ENCODE measurements at places on chromosomes 5 and 9.
A peak's percentile ranks its signal among the peaks of the same experiment; 100 is the strongest.

- DNase-seq = no peak
Measured at GRCh38 chr5:121862801-121863200, 11.1 kb downstream of the FTMT start.

GRCh38 chr5:119088438-119088837, 17.6 kb downstream of the DMXL1 start:
- DNase-seq = no peak

DNA sequence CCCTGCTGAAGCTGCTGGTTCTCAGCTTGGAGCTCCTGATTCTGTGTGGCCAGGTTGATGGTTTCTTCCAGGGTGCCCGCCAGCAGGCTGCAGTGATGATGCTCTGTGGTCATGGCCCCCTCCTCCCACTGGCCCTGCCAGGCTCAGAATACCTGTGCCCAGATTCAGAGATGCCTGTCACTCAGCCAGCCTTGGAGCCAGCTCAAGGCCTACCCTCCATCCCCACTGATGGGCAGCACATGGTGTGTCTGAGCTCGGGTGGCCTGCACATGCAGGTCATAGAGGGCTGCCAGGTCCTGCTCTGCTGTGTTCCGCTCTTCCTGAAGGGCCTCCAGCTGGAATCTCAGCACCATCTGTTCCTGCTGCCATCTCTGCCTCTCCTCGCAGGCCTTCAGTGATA, 5.4 kb downstream of the SLC35A4 start:
- DNase-seq = no peak

DNA sequence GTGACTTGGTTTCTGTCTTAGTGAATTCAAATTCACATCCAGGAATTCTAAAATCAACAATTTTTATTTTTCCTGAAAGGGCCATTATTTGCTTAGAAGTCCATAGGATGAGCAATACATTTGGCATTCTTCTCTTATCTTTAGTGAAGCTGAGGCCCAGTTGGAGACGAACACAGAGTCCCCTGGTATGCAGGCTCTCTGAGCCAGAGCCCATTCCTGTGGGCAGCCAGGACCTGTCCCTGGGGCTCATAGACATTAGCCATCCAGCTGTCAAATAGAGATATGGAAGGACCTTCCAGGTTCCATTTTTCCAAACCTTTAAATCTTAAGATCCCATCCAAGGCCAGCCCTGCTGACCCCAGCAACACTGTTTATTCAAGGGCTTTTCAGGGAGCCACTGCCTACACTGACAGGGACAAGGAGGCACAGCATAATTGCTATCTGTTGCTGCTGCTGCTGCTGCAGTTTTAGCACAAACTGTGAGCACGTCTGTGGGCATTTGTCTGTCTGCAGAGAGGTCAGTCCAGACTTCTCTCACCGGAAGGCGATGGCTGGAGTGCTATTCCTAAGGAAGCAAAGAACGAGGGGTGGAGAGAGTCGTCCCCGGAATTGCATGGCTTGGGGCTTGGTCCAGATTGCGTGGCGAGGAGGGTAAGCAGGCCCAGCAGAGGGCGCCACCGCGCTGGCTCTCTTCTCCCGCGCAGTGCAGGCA, 639.0 kb downstream of the CCDC171 start:
- DNase-seq = peak; percentile 73

DNA sequence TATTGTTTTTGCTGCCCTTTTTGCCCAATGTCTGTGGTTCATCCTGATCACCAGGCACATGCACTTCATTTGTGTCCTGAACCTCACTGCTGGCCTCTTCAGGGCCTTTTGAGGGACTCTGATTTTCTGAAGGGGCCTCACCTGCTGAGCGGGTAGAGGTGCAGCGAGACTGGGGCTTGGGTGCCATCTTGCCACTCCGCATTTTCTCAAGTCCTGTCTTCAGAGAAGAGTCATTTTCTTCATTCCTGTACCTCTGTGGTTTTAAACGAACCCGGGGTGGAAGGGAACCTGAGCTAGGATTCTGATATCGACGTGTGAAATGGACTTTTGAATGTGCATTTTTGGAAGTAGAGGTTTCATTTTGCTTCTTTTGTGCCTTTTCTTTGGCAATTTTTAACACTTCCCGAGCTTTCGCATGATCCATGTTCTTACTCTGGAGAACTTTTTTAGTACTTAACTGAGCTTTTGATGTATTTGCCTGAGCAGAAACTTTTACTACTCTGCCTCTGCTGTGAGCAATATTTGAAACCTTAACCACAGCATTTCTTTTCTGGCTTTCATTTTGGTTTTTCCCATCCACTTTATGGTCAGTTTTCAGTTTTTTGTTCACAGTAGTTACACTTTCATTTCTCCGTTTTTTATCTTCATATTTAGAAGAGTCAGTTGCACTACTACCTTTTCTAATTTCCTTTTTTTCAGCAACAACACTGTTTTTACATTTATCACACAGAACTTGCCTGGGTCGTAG, 26.1 kb downstream of the PWWP2A start:
- DNase-seq = no peak

GRCh38 chr5:5316334-5316733, 106.1 kb upstream of the ICE1 start:
- DNase-seq = no peak

DNA sequence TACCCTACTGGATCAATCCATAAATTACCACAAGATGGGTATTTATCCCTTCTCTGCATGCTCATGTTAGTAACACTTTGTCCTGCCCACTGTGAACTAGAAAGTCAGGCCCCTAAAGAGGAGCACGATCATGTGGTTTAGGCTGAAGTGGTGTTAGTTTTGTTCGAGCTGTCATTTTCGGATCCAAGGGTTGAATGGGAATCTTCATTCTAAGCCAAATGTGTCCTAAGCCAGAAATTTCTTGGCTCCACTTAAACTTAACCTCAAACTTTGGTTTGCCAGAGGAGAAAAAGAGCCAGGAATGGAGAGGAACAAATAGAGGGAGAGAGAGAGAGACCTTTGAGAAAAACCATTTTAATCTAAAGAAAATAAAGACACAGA, 837.7 kb upstream of the ZNF608 start:
- no peak for DNase-seq

- DNase-seq = no peak
Measured at GRCh38 chr5:80174790-80175189, 81.1 kb downstream of the SERINC5 start.

GRCh38 chr5:102807878-102808502, 52.9 kb downstream of the PAM start:
- no peak for DNase-seq

DNA sequence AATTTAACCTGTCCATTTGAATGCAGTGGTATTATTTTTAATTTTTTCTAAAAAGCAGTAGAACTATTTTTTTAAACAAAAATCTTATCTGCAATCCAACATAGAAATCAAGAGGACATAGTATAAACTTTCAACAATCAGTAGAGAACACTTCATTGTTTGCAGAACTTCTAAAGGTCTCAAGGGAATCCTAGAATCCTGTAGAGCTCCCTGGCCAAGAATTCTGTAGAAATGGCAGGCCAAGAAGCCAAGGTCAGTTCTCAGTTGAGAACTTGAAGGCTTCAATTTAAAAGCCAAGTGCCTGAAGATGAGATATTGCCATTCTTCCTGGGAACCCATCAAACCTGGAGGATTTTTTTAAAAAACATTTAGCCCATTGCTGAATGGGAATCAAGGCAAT, 199.2 kb upstream of the KLF4 start:
- DNase-seq = no peak

GRCh38 chr5:53557386-53557785, 3.1 kb upstream of the NDUFS4 start:
- DNase-seq = no peak

DNA sequence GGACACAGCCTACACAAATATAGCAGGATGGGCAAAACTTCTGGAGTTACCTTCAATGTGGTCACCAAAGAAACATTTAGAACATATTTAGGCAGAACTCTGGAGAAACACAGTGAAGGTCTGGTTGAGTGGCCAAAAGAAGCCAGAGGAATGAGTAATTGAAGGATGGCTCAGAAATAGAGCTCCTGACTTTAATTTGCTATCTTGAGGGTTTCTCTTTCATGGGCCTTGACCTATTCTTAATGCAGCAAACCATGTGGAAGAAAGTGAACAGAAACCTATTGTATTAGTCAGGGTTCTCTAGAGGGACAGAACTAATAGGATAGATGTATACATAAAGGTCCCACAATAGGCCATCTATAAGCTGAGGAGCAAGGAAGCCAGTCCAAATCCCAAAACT, 650.5 kb downstream of the ACTL7B start:
- DNase-seq = no peak

DNA sequence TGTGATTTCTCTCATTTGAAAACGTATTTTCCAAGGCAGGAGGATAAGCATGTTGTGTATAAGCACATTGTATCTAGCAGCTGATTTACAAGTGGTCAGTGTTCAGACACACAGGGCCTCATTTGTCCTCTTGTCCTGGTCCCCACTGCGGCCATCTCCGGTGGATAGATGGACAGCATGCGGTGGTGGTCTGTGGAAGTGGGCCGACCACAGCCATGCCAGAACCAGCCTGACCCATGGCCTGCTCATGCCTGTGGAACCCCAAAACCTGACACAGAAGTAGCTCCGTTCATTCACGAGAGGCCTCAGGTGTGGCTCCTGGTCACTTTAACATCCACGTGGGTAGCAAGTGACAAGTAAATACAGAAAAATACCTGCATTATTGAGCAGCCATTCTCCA, 14.6 kb downstream of the IRX2 start:
- peak; percentile 19 for DNase-seq

DNA sequence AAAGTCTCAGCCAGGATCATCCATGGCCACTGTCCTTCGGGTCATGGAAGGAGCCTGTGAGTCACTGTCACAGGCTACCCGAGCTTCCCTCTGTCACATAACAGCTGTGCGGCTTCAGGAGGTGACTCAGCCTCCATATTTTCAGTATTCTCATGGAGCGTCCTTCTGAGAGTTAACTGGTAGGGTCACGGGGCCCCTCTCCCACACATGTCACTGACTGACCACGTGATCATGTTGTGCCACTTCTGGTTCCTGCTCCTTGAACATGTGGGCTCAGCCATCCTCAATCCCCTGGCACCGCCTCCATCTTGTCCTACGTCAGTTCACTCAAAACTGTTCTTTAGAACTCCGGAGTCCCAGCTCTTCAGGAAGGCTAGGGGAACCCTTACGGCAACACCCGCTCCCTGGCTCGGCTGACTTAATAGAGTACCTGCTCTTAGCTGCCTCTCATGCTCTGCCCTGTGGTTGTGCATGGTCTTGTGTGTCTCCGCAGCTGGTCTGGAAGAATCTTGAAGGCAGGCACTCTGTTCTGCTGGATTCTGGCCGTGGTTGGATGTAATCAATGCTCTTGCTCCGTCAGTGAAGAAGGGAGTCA, 182.8 kb downstream of the ICE1 start:
- no peak for DNase-seq

- DNase-seq = no peak
Measured at GRCh38 chr9:30582240-30582639, 1802.2 kb upstream of the ACO1 start.

GRCh38 chr9:121751686-121752445, 100.4 kb downstream of the DAB2IP start:
- no peak for DNase-seq

DNA sequence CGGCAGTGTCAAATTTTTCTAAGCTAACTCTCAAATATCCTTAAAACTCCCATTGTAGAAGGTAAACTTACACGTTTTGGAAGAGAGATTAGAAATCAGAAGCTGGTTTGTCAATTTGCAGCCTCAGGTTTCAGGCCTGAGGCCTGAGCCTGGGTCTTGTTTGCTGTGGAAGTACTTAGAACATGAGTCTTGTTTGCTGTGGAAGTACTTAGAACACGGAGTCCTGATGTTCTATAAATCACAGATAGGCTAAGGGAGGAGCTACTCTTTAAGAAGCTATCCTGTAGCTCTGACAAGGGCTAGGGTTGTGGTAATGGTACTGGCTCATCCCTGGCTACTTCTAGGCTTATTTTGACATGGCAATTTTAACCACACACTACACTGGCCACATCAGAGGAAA, 97.8 kb downstream of the FBXW11 start:
- DNase-seq = no peak

DNA sequence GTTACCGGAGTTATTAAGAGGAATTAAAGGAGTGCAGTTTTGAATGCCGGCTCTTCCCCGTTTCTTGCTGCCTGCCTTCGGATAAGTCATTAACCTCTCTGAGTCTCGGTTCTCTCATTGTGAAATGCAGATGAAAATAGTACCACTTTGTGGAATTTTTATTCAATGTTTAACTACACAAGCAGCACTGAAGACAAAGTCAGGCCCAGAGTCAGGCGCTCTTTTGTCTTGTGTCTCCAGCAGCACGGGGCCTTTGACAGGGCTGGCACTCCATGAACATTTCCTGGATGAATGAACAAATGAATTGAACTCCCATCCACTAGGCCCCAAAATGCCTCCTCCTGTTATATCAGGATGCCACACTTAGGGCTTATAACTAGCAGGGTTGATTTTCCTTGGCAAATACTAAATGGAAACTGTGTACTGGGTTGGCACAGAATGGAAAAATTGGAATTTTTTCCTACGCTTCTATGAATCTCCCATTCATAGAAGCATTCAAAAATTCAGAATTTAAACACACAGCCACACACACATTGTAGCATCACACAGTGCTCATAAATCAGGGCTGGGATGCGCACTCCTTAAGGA, 332.8 kb downstream of the MLLT3 start:
- DNase-seq = no peak

DNA sequence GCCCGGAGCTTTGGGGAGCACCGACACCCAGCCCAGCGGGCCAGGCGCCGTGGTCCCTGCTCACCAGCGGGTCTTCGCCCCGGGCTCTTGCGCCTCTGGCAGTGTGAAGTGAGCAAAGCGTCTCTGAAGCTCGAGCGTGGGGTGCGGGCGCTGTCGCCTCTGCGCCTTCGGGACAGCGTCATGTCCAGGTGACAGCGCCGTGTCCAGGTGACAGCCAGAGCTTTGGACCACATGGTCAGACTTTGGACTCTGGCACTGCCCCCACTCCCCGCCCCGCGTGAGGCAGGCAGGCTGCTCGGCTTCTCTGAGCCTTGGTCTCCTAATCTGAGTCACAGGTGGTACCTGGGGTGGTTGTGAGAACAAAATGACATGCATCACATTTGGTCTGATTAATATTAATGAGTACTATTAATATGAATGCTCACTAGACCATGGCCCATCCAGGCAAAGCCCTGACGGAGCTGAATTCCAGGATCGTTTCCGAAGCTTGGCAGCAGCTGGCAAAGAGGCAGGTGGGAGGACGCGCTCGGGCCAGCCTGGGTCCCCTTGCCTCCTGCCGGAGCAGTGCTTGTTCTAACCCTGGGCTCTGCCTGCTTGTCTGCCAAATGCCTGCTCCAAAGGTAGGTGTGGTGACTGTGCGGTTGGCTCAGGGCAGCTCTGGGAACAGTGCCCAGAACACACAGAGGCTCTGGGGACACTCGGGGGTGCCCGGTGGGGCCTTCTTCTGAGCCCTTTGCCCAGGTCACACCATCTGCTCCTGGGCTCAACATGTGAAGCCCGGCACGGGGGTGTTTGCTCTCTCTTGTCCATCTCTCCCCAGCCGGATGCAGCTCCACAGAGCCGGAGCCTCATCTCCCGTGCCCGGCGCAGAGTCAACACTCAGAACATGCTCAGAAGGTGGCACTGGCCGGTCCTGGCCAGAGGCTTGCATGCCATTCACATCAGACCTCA, 157.1 kb downstream of the OLFM1 start:
- no peak for DNase-seq

- no peak for DNase-seq
Measured at GRCh38 chr5:37738057-37738691, 101.7 kb downstream of the GDNF start.

- DNase-seq = no peak
Measured at GRCh38 chr5:136330353-136331038, 34.8 kb downstream of the TRPC7 start.

GRCh38 chr9:5536684-5537083, 26.4 kb downstream of the PDCD1LG2 start:
- no peak for DNase-seq

- DNase-seq = no peak
Measured at GRCh38 chr9:93592643-93593021, 16.2 kb downstream of the PHF2 start.
